ENCODE measurements at places on chromosomes 16 and 17.

- no peak for DNase-seq
Observed at GRCh38 chr17:53721101-53721500, 101.6 kb upstream of the KIF2B start.

GRCh38 chr16:84379008-84379708 lies 10.8 kb downstream of the ATP2C2 start:
- no peak for DNase-seq

GRCh38 chr17:17153071-17153470 lies 53.1 kb downstream of the PLD6 start:
- no peak for DNase-seq

DNA sequence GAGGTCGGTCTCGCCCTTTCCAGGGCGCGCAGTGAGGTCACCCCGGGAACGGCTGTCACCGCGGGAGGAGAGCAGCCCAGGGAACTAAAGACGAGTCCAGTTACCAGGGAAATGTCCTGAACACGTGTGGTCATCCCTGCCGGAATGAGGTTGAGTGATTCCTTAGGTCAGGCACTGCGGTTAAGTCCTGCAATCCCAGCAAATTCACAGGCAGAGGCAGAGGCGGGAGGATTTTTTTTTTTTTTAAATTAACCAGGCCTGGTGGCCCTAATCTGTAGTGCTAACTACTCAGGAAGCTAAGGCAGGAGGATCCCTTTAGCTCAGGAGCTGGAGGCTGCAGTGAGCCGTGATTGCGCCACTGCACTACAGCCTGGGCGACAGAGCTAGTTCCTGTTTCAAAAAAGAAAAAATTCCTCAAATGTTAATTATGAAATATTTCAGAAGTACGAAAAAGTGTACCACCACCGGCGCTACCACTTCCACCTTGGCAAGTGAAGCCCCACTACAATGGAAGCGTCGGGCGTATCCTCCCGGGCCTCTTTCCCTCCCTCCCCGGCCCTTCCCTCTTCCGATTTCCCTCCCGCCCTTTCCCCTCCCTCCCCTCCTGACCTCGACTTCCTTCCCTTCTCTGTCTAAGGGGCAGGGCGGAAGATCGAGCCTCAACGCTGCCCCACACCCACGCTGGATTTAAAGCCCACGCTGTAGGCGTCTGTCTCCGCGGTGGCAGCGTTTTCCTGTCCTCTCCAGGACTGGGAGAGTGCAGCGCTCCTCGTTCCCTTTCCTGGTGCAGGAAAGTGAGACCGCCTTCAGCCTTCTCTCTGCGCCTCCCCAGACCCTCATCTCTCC lies 27.3 kb downstream of the SLFN11 start:
- DNase-seq: peak; percentile 39

DNA sequence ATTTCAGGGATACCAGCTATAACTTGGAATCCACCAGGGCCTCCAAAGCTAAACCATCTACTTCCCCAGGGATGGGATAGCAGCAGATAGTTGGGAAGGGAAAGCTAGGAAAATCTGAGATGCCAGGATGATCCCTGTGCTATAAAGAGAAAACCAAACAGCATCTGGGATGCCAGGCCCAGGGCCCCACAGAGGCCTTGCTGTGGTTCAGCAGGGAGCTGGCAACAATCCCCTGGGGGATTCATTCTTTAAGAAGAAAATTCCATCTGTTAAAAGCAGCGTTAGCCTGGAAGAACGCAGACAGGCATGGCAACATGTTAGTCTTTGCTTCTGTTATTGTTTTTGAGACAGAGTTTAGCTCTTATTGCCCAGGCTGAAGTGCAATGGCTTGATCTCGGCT lies 16.6 kb downstream of the MYO18A start:
- peak; percentile 51 for DNase-seq

GRCh38 chr17:31663576-31663975 lies 195.5 kb downstream of the COPRS start:
- peak; percentile 23 for DNase-seq

- DNase-seq: no peak
Observed at GRCh38 chr17:17924857-17925250, 47.3 kb downstream of the TOM1L2 start.

DNA sequence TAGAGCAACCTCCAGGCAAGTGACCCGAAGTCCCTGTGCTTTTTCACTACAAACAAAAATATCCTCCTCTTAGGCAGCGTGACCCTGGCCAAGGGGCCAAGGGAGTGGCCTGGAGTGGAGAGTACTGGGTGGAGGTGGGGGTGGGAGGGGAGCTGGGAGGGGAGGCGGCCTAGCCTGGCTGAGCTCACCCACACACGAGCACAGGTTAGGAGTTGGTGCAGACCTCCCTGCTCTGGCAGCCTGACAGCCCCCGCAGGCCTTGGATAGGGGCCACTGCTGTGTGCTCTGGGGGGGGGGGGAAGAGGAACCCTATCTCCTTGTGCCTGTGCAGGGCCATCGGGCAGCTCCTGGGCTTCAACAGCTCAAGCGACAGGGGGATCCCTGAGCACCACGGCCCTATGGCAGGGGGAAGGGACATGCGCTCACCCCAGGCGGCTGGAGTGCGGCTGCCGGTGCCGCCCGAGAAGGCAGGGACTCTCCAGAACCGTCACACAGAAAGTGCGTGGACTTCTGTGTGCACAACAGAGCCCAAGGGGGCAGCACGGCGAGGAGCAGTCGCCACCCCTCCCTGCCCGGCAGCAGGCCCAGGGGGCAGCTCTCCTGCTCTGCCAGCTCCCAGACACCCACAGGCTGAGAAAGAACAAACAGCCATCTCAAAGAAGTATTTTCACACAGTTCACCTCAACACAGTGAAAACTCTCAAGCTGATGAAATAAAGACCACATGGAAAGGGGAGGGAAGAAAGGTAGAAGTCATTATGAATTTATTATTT lies 13.3 kb downstream of the SLC16A3 start:
- DNase-seq: peak; percentile 57

DNA sequence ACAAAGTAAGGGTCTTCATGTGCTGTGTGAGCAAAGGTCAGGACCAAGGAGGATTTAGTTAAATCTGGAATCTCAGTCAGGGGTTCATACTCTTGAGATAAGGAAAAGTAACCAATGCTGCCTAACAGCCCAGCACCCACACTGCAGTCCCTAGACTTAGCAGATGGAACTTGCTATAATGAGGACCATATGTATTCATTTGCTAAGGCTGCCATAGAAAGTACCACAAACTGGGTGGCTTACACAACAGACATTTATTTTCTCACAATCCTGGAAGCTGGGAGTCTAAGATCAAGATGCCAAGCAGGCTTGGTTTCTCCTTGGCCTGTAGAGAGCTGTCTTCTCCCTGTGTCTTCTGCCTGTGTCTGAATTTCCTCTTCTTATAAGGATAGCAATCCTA lies 20.8 kb downstream of the ZP2 start:
- no peak for DNase-seq

GRCh38 chr17:60095830-60096229 lies 17.1 kb upstream of the HEATR6 start:
- DNase-seq: no peak

- DNase-seq: no peak
Observed at GRCh38 chr16:87895641-87896141, 26.4 kb upstream of the SLC7A5 start.

- DNase-seq: no peak
Observed at GRCh38 chr16:27489906-27490305, 59.8 kb downstream of the GTF3C1 start.

Measured in astrocyte of the hippocampus (primary cell).